Activated T-cell treated with anti-CD3 and anti-CD28 coated beads for 24 hours (primary cell): ENCODE measurements at places on chromosomes 2 and 18.
A peak's percentile ranks its signal among the peaks of the same experiment; 100 is the strongest.

GRCh38 chr2:17940091-17940630 is 61.7 kb downstream of the KCNS3 start:
- no peak for DNase-seq

GRCh38 chr2:45826884-45827635 is 175.6 kb downstream of the PRKCE start:
- no peak for DNase-seq

- no peak for DNase-seq
Measured at GRCh38 chr2:157685572-157685971, 56.9 kb upstream of the ACVR1C start.

- no peak for DNase-seq
Measured at GRCh38 chr18:26205318-26205717, 20.9 kb upstream of the TAF4B start.

DNA sequence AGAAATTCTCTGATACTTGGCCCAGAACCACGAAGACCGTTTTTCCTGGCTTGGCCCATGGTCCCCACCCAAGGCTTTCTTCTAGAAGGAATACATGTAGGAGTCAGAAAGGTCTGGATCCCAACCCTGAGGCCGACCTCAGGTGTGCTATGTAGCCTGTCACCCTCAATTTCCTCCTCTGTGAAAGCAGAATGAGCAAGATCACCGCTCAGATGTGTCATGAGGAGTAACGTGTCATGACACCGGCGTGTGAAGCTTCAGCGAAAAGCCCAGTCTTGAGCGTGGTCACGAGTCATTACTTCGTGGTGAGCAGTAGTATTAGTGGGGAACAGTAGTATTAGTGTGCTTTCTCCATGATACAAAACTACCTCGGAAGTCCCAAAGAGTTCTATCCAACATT is 103.4 kb downstream of the ALPK2 start:
- peak; percentile 57 for DNase-seq

DNA sequence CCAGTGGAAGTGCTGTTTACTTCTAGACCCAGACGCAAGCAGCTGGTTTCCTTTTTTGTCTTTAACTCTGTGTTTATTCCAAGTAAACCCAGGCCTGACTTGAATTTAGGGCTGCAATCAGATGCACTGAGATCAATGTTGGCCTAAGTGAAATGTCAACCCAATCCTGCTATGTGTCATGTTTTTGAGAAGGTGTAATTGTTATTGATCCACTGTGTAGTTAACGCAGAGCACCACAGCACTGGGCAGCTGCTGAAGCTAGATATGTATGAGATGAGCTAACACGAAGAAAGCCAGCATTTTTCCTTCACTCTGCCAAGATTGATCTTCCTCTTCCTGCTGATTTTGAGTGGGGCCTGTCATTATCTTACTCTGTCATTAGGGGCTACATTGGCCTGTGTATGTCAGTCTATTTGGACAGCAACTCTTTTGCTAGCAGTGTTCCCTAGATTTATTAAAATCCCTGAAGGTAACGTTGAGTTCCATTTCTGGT is 18.9 kb upstream of the DLX1 start:
- no peak for DNase-seq
